HFF-Myc (cell line): ENCODE measurements at places on chromosomes 2 and 18.

- no peak for DNase-seq
Observed at GRCh38 chr2:127455566-127456493, 37.6 kb downstream of the PROC start.

GRCh38 chr2:180660881-180661685 is 319.3 kb upstream of the UBE2E3 start:
- DNase-seq = no peak

GRCh38 chr18:10417664-10418063 is 36.8 kb upstream of the APCDD1 start:
- no peak for DNase-seq

DNA sequence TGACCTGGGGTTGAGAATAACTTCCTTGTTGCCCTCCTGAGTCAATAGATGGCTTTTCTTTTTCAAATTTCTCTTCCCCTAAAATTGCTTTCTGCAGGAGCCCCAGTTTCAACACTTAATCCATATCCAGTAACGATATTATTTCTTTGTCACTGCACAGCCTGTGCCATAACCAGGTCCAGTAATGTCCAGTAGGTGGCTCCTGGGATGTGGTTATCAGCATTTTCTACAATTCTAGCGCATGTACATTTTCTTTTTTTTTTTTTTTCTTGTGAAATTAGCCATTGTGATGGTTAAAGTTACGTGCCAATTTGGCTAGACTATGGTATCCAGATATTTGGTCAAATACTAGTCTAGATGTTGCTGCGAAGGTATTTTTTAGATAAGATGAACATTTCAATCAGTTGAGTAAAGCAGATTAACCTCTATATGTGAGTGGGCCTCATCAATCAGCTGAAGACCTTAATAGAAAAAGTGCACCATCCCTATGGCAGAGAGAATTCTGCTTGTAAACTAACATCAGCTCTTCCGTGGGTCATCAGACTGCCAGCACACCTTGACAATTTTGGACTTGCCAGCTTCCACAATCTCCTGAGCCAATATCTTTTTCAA is 72.9 kb upstream of the SCG2 start:
- no peak for DNase-seq

- no peak for DNase-seq
Observed at GRCh38 chr18:59540780-59541179, 156.4 kb downstream of the CCBE1 start.

- no peak for DNase-seq
Observed at GRCh38 chr18:5726011-5726410, 169.3 kb downstream of the TMEM200C start.

GRCh38 chr2:219406861-219407230 is 11.3 kb upstream of the DES start:
- peak; percentile 66 for DNase-seq

GRCh38 chr18:58263055-58263957 is 219.3 kb downstream of the NEDD4L start:
- no peak for DNase-seq
